ENCODE measurements at places on chromosomes 4 and X. TPM values are rescaled to one million over a fixed set of nuclear protein-coding genes. Genes with fewer than 3 reads are reported as not detected.

- no peak for DNase-seq
Observed at GRCh38 chrX:107726816-107727534, 48.6 kb downstream of the TSC22D3 start.

Gene FGFBP1
- total RNA-seq: 0.16 TPM

DNA sequence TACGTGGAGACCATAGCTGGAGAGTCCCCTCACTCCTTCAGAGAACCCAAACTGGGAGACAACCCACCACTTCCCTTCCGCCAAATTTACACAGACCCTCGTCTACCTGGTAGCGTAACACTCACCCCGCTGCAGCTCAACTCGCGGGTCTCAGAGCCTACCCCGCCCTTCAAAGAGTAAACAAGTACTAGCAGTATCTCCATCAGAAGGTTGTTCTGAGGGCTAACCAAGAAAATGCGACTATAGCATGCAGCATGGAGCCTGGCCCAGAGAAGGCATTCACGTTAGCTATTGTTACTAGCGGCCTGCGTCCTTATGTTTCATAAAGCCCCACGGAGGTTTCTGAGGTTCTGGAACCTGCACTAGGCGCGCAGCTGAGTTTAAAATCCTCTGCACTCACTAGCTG, 531 bp upstream of the MANBA start:
- no peak for DNase-seq

GRCh38 chr4:47913330-47913729, 1.1 kb downstream of the NFXL1 start:
- peak; percentile 30 for DNase-seq

DNA sequence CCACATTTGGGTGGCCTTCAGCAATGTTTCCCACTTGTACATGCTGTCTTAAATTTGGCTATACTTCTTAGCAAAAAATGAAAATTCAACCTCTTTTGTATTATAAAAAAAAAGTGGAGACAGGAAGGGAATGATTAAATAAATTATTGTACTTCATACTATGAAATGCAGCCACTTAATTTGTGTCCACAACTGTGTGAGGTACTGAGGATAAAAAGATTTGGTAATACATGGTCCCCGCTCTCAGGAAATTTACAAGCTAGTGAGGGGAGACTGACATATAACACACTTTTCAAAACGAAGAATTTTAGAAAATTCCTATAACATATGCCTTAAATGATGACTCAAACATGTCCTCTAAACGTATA, 105.0 kb downstream of the HNRNPD start:
- no peak for DNase-seq

Gene P2RY4
- total RNA-seq: not detected

DNA sequence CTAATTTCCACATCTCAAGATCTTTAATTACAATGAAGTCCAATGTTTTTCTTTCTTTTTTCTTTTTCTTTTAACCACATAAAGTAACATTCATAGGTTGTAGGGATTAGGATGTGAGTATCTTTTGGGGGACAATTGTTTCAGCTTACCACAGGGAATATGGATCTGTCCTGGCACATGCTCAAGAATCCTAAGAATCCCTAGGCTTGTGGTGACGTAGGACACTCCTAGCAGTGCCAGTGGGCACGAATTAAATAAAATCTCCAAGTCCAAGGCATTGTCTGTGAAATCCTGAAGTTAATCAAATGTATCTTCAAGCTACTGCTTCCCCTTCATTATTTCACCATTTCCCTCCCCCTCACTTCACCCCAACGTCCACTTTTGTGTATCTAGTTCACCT, 2.6 kb upstream of the LAS1L start:
- no peak for DNase-seq

Gene ZMAT1
- 0.37 TPM for total RNA-seq

DNA sequence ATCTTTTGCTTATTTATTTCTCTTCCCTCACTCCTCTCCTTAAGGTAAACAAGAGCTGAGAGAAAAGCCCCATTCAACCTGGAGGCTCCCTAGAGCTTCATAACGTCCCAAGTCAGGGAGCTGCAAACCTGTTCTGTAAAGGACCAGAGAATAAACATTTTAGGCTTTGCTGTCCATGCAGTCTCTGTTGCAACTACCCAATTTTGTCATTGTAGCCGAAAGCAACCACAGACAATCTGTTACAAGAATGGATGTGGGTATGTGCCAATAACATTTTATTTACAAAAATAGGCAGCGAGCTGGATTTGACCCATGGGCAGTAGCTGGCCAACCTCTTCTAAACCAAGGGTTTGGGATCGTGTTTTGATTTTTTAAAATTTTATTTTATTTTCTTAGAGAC, 71.3 kb upstream of the TBL1X start:
- DNase-seq: no peak

Gene BEX5
- total RNA-seq: 1.3 TPM

GRCh38 chr4:126209147-126209546, 894.4 kb downstream of the FAT4 start:
- DNase-seq: no peak

DNA sequence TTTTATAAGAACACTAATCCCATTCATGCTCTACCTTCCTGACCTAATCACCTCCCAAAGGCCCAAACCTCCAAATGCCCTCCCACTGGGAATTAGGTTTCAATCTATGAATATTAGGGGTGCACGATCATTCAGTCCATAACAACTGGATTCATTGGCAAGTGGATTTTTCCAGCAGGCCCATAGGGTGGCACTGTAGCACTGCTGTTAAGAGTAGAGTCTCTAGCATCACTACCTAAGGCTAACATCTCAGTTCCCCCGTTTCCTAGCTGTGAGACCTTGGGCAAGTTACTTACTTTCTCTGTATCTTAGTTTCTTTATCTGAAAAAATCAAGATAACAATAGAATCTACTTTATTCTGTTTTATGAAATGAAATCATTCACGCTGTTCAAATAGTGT, 315.8 kb downstream of the STIM2 start:
- peak; percentile 39 for DNase-seq

DNA sequence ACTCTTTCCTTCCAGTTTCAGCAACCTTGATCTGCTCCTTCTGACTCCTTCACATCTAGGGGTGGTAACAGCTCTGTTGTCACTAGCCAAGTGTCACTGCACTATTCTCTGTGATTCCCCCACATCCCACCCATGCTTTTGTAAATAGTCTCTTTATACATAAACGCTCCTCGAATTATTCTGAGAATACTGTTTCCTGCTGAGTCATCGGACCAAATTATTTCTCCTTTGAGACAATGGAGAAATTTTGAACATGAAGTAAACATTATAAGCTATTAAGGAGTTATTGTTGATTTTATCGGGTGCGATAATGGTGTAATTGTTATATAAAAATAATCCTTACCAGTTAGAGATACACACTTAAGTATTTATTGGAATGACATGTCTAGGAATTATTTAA, 245.1 kb upstream of the RPS6KA3 start:
- no peak for DNase-seq

Gene DRP2
- total RNA-seq: 0.14 TPM

DNA sequence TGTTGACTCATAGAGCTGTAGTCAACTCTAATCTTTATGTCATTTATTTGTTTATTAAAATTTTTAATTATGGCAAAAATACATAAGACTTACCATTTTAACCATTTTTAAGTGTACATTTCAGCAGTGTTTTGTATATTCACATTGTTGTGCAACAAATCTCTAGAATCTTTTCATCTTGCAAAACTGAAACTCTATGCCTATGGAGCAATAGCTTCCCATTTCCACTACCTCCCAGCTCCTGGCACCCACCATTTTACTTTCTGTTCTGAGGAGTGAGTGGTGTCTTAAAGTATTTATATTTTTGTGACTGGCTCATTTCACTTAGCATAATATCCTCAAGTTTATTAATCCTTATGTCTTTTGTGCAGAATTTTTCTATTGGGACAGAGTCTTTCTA, 181.0 kb downstream of the GPAT3 start:
- DNase-seq: no peak

- DNase-seq: no peak
Observed at GRCh38 chr4:176499518-176499917, 179.8 kb downstream of the SPCS3 start.

GRCh38 chr4:70945046-70945445, 42.9 kb downstream of the MOB1B start:
- DNase-seq: no peak

Gene ENPP6
- not detected for total RNA-seq

DNA sequence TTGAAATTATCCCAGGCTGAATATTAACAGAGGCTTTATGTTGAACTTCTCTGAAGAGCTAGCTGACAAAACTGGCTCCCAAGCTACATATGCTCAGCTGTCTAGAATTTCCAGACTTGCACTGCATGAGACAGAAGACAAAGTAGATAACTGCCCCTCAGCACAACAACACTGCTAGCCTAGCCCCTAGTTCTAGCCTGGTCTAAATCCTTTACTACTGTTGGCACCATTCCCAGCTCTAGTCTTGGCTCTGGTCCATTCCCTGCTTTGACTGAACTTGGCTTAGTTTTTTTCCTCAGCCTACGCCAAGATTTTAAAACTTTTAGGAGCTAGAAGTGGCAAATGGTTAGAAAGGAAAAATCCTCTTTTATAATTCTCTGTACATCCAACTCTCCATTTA, 7.6 kb upstream of the OPHN1 start:
- DNase-seq: peak; percentile 63

Gene ARHGAP24
- total RNA-seq: 6.3 TPM
